ENCODE measurements at places on chromosomes 5 and 9.
A peak's percentile ranks its signal among the peaks of the same experiment; 100 is the strongest.

GRCh38 chr9:36136272-36136893, at the start of gene GLIPR2:
GLIPR2 (plus strand) TSS chr9:36136733; CDS start chr9:36136779, 46 bp downstream.
- DNase-seq: peak; percentile 82

DNA sequence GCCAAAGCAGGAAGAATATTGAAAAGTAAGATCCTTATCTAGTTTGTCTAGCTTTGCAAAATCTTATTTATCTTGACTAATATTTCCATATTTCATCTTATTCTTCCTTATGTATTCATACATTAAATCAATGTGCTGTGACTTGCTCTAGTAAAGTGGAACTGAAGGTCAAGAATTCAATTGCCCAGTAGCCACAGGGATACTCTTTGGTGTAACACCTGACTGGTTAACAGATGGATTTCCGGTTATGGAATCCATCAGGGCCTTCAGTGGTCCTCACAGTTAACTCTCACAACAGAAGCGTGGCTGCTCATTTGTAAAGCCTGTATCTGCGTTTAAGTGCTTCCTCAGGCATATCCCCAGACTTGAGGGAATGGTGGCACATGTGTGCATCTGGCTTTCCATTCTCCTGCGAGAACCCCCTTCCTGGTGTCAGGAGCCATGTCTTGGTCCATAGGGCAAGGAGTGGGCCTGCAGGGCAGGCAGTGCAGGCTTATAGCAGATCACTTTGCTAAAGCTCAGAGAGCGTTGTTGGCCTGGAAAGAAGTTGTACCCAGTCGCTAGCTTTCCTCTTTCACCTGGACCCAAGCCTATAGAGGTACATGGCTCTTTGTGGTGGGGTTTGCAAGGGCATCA, 99.2 kb downstream of the HSPA4 start:
- no peak for DNase-seq

DNA sequence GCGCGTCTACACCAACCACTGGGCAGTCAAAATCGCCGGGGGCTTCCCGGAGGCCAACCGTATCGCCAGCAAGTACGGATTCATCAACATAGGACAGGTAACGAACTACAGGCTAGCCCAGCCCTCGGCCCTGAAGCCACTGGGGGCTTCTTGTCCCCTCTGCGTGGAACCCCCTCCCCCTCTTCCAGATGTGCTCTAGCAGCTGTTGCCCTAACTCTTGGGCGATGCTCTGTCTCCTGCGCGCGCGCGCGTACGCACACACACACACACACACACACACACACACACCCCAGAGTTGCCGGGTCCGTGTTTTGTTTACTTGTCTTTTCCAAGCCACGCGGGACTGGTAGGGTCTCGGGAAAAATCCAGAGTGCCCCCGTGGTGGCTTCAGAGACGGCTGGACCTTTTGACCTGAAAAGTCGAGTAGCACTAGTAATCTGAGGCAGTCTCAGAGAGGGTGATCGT, 836 bp downstream of the PCSK5 start:
- DNase-seq: peak; percentile 65

GRCh38 chr9:128912270-128912853, 8.4 kb upstream of the PHYHD1 start:
- peak; percentile 34 for DNase-seq

DNA sequence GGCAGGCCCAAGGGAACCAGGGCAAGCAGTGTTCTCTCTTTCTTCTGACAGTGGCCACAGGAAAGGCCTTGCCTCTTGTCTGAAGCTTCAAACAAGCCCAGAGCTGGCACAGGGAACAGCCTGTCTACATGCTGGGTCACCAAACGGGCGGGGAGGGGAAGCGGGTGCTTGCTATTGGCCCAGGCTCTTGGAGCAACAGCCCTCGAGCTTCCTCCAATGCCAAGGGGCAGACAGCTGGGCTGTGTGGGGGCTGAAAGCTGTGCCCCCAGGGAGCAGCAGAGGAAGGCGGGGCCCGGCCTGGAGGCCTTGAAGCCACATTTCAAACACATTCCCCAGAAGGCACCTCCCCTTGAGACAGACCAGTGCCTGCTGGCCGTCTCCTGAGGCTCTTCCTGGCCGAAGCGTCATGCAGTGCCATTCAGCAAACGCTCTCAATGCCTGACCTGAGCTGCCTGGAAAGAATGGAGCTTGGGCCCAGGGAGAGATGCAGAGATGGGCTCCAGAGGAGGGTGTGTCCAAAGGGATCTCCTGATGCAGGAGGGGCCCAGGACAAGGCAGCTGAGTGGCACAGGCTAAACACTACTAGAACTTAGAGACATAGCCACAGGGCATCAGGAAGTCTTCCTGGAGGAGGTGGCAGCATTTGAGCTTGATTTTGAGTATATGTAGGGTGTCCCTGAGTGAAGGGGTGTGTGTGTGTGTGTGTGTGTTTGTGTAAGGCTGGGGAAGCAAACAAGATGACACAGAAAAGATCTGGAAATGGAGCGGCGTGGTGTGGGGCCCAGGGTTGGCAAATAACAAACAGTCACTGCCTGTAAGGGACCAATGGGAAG, 2.5 kb downstream of the FIBCD1 start:
- DNase-seq: no peak

DNA sequence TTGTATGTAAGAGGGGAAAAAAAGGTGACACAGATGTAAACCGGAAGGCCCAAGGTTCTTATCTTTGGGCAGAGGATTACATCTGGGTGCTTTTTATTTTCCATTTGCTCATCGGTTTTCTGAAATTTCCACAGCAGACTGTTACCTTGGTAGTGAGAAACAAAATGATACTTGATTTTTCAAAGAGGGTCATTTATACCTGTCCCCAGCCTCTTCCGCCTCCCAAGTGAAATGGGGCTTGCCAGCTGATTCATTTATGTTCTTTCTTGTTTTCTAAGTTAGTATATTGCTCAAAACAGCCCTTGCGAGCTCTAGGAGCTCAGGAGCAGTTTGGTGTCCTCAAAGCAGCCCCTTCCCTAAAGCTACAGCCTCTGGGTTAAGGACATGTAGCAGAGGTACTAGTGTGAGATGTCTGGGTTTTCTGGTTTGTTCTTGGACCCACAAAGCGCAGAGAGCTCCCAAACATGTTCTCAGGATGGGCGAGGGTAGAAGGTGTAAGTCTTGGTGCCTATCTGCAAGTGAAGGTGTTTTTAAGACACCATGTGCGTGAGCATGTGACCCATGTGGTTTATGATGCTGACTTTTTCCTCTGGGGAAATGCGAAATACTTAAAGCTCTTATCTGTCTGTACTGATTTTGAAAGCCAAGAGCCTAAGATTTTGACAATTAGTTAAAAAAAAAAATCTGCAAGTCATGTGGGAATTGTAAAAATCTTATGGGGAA, 38.3 kb downstream of the DAPK1 start:
- peak; percentile 51 for DNase-seq
